ENCODE measurements at places on chromosomes 3 and 15.

DNA sequence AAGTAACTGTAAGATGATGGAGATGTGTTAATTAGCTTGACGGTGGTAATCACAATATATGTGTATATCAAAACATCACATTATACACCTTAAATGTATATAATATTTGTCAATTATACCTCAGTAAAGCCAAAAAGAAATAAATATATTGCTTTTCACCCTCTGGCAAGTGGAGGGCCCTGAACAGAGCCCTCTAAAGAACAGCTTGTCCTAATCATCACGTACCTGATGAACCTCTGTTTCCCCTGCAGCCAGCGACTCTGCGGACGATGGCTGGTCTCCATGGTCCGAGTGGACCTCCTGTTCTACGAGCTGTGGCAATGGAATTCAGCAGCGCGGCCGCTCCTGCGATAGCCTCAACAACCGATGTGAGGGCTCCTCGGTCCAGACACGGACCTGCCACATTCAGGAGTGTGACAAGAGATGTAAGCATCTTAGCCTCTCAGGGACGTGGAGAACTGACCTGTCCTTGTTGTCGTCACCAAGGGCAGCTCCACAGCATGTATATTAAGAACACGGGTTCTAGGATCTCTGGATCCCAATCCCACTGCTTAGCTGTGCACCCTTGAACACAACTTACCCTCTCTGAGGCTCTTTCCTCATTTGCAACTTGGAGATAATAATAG, 6.3 kb downstream of the THBS1 start:
- no peak for DNase-seq

DNA sequence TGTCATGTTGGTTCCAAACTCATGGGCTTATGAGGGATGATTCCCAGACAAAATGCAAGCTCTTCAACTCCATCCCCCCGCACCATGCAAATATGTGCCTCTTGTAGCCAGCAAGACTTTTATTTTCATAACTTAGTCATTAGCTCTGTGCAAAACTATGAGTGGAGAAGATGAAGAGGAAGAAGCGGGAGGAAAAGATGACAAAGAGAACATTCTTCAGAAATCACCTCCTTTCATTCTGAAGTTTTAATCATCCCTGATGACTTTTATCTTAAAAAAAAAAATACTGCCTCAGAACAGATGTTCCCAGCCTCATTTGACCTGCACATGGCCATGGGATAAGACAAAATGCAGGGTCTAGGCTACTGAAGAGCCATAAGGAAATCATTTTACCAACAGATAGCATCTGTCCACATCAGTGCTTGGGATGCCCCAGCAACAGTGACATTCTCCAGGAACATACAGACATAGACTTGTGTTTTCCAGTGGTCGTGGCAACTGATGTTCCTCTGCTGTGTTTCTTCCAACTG, 145.5 kb downstream of the WNT5A start:
- no peak for DNase-seq

- no peak for DNase-seq
Measured at GRCh38 chr15:65389226-65389625, 11.4 kb upstream of the IGDCC3 start.

DNA sequence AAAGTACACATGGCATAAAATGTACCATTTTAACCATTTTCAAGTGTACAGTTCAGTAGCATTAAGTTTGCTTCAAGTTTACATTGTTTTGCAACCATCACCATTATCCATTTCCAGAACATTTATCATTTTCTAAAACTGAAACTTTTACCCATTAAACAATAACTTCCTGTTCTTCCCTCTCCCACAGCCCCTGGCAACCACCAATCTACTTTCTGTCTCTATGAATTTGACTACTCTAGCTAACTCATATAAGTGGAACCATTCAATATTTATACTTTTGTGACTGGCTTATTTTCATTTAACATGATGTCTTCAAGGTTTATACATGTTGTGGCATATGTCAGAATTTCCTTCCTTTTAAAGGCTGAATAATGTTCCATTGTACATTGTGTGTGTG, 19.9 kb downstream of the TMEM62 start:
- no peak for DNase-seq

GRCh38 chr3:757711-758110, 335.1 kb upstream of the CNTN6 start:
- DNase-seq = no peak

DNA sequence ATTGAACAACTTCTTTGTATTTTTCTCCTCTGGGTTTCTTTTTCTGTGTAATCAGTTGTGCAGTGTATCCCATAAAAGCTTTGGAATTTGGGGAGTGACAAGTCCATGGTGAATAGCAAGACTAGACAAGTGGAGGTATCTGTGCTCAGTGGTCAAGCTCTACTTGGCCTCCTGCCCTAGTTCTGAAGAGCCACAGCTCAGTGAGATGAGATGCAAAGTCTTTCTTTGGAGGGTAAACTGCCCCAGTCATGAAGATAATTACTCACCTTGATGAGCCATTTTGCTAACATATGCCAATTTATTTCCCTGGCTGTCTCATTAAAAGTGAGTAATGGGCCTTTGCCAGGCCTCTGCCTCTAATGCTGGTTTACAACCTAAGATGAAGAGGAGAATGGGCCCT, 271.2 kb upstream of the TRIM42 start:
- DNase-seq = no peak

DNA sequence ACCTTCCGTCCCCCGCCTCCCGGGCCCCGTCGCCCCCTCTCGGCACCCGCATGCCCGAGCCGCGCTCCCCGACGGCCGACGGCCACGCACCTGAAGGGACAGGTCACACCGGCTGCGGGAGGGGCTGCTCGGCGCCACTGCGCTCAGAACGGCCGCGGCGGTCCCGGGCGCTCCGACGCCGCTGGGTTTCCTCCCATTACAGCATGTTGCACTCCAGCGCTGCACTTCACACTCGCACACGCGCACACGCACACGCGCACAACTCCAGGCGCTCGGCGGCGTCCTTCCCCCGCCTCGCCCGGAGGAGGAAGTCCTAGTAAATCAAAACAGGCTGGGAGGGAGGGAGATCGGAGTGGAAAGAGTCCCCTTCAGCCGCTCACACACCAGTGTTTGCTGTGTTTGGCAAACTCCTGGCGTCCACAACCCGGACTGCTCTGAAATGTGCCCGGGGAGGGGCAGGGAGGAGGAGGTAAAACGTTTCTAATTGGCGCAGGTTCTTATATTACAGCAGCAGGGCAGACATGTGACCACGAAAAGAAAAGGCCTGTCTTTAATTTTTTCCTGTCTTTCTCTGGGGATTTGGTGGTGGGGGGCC, 76.7 kb upstream of the VGLL4 start:
- peak; percentile 6 for DNase-seq

DNA sequence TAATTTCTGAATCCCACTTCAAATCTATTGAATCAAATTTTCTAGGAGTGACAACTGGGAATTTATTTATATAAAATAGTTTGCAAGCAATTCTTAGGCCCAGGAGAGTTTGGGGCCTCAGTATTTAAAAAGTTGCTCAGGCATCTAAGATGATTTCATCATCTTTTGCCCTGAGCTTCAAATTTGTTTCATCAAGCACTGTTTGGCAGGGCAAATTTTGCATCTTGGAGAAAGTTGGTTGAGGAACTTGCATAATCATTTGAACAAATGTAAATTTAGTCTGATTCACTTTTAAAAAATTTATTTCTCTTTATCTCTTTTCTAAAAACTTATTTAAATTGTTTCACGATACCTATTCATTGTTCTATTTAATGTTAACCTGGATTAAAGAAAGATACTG, 702.8 kb downstream of the SI start:
- no peak for DNase-seq

DNA sequence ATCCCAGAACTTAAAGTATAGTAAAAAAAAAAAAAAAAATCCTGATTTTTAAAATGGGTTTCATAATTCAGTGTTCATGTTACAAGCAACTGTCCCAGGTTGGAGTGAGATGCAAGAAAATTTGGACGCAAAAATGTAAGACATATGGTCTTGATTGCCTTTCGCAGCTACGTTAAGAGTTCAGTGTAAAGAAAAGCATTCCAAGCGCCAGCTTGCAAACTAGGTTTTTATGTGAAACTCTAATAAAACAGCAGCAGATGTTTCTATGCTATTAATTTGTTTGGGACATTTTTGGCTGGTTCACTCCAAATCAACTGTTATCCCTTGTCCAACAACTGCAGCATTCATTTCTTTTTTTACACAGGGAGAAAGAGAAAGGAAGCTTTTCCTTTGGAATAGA, 957.8 kb downstream of the ROBO1 start:
- DNase-seq = no peak

DNA sequence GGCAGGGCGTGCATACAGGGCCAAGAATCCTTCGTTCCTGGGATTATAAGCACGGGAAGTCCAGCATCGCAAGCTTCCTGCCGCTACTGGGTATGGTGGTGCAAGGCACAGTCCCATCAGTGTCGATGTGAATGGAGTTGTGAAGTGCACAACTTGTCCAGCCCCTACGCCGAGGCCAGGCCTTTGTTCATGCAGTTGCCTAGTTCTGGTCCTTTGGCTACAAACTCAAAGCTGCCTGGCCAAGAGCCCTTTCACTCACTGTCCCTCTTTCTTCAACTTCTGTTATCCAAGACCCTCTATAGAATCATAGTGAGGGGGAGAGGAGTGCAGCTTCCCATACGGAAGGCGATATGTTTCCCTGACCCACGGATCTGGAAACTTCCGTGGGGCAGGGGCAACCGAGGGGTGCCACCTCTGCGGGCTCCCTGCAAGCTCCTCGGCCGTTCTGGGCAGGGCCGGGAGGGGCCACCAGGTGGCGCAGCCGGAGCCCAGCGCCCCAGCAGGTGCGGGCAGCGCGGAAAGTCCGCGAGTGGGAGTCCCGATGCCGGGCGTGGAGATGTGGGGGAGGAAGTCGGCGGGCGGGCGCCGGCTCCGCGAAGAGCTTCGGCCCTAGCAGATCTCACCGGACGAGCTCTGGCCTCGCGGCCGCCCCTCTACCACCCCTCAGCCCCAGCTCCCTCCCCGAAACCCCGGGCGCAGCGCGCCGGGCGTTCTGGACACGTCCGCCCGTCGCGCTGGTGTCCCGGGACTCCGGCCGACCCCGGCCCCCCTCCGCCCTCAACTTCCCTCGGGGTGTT, 693 bp downstream of the RASGRP1 start:
- peak; percentile 0 for DNase-seq

DNA sequence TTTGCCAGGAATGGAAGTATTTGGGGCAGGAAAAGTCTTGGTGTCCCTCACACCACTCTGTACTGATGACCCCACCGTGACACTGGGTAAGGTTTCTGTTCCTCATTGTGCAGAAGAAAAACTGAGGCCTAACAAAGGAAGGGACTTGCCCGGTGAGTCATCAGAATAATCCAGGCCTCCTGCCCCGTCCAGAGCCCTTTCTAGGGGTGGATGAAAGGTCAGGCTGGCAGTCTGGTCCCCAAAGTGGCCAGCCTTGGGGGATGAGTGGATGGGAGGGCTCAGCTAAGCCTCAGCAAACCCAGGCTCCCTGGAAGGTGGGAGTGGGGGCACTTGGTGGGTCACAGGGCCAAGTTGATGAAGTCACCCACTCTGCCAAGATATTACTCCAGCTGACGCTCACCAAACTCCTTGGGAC, 2.3 kb upstream of the DNAH1 start:
- no peak for DNase-seq
